ENCODE measurements at places on chromosomes 5 and 9.

- no peak for DNase-seq
Measured at GRCh38 chr5:27080147-27080546, 41.8 kb upstream of the CDH9 start.

- DNase-seq, result no peak
Measured at GRCh38 chr5:72125271-72125940, 18.1 kb downstream of the MAP1B start.

DNA sequence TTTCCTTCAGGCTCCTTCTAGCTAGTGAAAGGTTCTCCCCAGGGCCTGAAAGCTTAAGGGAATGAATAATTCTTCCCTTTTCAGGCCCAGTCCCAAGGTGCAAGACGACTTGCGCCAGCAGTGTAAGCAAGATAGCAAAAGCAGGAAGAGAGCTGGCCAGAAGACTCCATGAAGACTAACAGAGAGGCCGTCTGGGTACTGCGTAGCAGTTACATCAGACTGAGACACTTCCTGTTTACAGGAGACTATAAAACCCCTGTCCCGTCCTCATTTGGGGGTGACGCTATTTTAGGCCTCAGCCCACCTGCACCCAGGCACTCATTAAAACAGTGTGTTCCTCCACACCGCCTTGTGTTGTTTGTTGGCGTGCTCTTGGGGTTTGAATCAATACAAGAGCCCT, 90.7 kb upstream of the MOCS2 start:
- DNase-seq, result no peak

DNA sequence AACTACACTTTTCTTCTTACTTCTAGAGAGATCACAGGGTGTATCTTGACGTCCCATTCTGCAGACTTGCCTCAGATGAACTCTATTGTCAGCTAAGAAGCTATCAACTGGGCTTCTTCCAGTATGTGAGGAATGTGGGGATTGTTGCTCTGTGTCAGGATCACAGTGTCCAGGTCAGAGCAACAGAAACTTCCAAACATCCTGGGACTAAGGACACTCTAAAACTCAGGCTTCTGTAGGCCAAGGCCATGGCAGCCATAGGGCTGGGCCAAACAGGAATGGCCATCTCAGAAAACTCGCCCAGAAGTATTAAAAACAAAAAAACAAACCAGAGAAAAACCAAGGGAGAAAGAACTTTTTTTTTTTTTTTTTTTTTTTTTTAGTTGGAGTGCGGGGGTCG, 210.0 kb upstream of the CLINT1 start:
- no peak for DNase-seq

- no peak for DNase-seq
Measured at GRCh38 chr5:179774442-179774841, 19.3 kb upstream of the LTC4S start.

GRCh38 chr5:54387659-54388232, 67.8 kb upstream of the HSPB3 start:
- no peak for DNase-seq

DNA sequence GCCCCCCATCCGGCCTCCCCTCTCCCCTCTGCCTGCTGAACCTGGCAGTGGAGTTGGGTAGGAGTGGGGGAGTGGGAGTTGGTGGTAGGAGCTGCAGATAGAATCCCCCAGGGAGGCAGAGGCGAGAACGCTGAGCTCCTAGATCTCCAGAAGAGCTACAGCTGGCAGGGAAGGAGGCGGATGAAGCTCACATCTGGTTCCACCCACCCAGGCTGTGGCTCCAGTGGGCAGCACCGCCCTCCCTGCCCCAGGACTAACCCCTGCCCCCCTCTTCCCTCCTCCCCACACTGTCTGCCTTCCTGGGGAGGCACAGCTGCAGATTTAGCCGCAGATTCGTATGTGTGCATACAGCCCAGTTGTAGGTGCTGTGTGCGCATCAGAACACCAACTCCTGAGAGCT, 34.2 kb downstream of the C9orf50 start:
- DNase-seq, result no peak

GRCh38 chr9:79432485-79432884, 139.3 kb upstream of the TLE4 start:
- no peak for DNase-seq

GRCh38 chr5:143923634-143924266, 111.8 kb downstream of the HMHB1 start:
- no peak for DNase-seq

DNA sequence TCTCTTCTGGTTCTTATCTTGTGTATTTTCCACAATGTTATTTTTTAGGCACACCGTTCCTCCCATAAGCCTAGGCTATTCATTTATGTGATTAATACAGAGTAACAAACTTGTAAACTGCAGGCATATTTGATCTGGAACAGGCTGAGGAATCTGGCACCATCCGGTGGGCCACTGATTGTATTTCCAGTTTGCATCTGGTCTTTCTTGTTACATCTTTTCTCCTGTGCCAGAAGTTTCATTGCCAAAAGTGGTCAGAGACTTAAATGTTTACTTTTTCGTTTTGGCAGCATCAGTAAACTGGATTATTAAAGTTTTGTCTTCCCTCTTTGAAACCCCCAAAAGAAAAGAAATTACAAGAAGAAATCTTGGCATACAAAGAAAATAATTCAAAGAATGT, 17.9 kb upstream of the ZCCHC7 start:
- DNase-seq, result no peak

DNA sequence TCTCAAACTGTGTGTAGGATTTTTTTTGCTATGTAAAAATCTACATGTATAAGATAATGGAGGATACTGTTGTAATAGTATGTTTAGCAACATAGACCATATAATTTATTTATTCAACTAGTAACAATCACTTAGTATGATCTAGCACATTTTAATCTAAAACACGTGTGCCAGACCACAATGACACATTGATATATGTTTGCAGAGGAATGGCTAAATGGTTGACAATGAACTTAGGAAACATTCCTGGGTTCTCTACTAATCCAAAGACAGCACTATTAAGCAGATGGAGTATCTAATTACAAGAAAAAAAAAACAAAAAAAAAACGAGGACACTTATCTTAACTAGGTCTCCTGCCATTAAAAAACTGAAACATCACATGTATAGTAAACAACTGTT, 261.7 kb upstream of the PAPPA start:
- DNase-seq, result no peak

DNA sequence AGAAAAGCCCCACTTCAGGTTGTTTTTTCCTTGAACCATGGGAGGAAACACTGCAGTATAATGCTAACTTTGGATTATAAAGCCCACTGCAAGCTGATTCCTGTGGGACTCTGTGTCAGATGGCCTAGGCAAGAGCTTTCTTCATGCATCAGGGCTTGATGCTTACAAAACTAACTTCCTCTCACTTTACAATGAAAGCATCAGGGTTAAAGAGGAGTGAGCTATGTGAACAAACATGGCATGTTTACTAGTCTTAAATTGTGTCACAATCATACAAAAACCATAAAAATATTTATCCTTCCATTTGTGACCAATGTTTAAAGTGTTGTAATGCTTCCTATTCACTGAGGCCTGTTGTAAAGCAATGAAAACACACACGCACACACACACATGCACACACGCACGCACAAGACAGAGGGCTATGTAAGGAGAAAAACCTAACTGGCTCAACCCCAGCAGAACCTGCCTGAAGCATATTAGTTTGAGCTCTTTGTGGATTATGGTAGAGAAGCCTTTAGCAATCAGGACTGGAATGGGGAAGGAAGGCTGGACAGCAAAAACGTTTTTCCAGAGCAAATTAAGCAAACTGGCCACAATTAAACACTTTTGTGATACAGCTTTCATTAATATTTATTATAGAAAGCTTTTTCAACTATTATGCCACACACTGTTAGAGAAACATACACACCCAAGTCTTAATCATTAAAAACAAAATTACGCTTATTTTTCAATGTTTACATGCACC, 122.2 kb downstream of the AUH start:
- no peak for DNase-seq

DNA sequence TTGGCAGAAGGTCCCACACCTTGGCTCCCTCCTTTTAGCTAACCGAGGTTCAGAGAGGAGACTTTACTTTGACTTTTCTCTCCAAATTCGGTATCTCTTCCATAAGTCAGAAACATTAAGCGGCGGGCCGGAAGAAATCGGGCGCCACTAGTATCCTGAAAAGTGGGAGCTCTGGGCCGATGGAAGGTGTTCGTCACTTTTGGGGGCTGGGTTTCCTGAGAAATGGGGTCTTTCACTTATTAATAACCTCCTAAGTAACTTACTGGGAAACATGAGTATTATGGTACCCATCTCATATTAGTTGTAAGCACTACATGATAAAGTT, 716 bp downstream of the STX17 start:
- DNase-seq, result no peak

DNA sequence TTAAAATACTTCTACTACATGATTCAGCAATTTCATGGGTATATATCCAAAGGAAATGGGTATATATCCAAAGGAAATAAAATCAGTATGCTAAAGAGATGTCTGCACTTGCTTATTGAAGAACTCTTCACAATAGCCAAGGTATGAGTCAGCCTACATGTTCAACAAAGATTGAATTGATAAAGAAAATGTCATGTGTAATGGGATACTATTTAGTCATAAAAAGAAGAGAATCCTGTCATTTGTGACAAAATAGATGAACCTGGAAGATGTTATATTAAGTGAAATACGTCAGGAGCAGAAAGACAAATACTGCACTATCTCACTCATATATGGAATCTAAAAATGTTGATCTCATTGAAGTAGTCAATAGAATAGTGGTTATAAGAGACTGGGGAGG, 944.5 kb upstream of the CTNND2 start:
- DNase-seq, result no peak

DNA sequence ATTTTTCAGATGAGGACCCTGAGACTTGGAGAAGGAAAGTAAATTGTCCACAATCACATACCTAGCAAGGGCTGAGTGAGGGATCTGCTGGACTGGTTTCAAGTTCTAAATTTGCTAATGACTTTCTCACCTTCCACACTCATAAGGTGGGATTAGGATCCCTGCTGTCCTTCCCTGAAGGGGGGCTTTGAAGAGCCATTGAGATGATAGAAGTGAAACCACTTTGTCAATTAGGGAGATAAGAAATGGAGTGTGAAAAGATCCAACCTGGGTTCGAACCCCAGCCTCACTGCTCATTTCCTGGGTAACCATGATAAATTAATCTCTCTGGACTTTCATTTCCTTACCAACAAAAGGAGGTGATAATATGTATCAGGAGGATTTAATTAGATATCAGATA, 32.7 kb upstream of the FOXE1 start:
- DNase-seq, result no peak

- no peak for DNase-seq
Measured at GRCh38 chr5:96823900-96824380, 16.2 kb upstream of the ERAP1 start.

GRCh38 chr5:120808606-120809005, 344.5 kb downstream of the PRR16 start:
- no peak for DNase-seq

- DNase-seq, result no peak
Measured at GRCh38 chr5:108696951-108697715, 50.6 kb upstream of the FER start.

DNA sequence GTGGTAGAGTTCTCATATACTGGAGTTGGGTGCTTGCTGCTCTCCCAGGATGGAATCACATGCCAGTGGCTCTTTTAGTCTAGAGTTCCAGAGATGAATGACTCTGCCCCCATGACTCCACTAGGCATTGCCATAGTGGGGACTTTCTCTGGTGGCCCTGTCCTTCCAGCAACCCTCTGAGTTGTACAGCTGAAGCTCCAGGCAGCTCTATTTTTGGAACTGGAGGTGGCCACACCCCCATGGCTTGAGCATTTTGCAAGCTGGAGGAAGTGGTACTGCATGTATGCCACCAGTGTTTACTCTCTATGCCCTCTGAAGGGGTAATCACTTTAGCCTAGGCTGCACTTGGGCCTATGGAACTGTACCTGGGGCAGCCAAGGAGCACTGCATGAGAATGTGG, 112.6 kb downstream of the RANBP17 start:
- no peak for DNase-seq

GRCh38 chr9:110919609-110920008, 118.7 kb downstream of the LPAR1 start:
- DNase-seq, result no peak

GRCh38 chr9:114163517-114163951, 8.2 kb downstream of the COL27A1 start:
- DNase-seq, result no peak

DNA sequence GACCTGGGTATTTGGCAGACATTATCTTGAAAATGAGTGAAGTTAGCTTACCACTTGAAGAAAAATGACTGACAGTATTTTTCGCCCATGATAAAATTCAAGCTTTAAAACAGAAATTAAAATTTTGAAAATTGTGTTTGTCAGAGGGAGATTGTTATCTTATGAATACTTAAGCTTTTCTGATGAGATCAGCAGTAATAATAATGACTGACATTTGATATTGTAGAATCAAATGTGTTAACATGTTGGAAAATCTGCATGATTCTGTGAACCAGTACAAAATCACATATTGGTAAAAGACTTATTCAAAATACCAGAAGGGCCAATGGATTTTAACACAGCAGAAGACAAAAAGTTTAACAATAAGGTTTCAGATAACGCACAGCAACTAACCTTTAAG, 94.0 kb downstream of the MSX2 start:
- no peak for DNase-seq

GRCh38 chr5:31095796-31096195, 97.7 kb upstream of the CDH6 start:
- no peak for DNase-seq

DNA sequence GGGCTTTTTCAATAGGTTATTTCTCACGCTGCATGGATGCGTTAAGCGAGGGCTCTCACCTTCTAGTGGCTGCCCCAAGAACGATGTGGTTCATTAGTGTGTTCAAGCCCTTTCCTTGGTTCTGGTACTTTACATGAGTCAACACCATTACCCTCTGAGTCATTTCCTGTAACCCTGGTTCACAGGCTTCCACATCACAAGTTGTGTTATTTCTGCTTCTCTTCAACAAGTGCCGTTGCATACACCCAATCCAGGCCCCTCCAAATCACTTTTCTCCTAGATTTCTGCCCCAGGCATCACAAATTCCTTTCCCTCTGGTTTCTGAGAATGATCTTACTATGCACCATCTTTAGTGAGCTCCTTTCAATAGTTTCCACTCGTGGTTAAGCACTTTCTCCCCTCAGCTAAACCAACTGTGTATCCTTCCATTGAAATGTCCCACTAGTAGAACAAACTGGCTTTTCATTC, 69.5 kb upstream of the RAD23B start:
- DNase-seq, result peak; percentile 61

DNA sequence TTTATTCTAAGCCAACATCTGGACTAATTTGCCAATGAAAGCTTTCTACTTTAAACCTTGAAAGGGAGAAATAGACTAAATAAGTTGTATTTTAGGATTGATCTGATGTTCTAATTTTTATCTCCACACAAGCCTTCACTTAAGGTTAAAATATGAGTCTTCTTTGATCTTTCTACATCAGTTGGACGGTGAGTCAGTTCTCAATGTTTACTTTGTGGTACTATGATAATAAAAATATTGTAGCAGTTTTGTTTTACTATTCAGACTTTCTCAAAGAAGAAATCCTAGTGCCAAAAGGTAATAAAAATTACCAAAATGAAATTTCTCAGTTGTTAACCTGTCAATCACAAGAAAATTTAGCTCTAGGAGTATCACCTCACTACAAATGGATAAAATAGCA, 203.5 kb upstream of the RGMB start:
- no peak for DNase-seq
